ENCODE measurements at places on chromosomes 12 and 14.

DNA sequence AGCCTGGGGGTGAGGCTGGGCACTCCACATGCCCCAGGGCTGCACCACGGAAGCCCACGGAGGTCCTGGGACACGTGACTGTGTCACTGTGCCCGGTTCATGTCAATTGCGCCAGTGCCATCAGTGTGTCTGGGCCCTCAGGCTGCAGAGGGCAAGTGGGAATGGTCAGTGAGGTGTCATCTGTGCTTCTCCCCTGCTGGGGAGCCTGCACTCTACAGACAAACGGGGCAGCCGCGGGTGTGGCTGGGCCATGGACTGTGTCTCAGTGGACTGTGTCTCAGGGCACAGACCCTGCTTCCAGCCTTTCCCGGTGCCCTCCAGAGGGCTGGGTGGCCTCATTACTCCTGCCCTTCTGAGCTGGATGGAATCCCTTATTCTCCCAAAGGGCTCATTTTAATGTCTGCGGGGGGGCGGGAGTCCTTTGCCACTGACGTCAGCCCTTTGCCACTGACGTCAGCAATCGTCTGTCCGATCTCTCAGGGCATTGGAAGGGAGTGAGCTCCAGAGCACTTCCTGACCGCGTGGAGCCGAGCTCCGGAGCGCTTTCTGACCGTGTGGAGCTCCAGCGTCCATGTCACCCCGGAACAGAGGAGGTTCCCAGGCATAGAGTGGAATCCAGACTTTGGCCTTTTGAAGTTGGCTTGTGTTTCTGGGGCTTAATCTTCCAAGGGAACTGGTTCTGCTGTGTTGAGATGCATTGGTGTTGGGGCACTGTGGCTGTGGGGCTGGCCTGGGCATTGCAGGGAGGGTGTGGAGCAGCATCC is 72.4 kb downstream of the ADGRD1 start:
- no peak for DNase-seq

DNA sequence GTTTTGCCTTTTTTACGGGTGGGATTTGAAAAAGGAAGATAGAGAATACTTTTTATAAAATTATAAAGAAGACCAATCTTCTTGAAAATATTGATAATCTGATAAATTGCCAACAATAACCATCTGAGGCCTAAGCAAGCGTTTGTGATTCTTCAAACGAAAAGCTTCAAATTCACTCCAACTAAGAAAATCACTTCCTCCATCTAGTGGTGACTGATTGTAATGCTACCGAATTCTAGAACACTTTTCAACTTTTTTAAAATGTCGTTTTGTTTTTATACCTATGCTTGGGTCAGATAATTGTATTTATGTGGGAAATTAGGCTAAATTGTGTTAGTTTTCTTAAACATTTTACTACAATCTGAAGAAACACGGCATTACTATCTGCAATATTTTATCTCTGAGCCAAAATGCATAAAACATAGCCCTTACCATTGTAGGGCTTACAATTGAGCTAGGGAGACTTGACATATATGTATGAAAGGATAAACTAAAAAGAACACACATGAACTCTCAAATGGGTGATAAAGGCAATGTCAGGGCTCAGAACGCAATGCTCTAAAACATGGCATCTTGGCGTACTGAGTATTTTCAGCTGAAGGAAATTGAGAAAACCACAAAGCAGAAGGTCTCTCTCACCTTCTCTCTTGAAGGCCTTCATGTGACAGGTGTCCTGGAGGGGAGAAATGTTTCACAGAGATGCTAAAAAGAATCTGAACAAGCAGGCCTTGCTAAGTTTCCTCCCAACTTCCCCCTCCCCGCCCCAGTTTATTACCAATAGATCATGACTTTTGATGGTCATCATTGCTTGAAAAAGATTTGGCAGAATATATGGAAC is 36.8 kb upstream of the G2E3 start:
- DNase-seq = no peak

- no peak for DNase-seq
These were observed 148.7 kb downstream of the CCDC59 start for GRCh38 chr12:82209533-82209932.

GRCh38 chr12:96170328-96170727 is 23.8 kb upstream of the ELK3 start:
- no peak for DNase-seq

GRCh38 chr12:81365284-81365683 is 287.4 kb downstream of the ACSS3 start:
- DNase-seq = no peak

DNA sequence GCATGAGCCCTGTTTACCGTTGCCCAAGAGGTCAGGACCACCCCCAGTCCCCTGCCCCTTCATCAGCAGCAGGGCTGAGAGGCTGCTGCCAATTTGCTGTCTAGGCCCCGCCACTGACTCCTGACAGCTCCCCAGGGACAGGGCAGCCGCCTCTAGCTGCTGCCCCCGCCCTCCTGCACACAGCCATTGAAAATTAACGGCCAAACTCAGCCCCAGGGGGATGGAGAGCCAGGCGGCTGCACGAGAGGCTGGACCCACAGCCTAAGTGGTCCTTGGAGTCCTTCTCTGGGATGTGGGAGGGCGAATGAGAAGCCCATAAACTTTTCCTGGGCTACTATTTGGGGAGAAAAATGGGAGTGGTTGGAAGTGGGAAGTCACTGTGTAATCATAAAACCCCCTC is 4.6 kb downstream of the FOXN4 start:
- DNase-seq = no peak

DNA sequence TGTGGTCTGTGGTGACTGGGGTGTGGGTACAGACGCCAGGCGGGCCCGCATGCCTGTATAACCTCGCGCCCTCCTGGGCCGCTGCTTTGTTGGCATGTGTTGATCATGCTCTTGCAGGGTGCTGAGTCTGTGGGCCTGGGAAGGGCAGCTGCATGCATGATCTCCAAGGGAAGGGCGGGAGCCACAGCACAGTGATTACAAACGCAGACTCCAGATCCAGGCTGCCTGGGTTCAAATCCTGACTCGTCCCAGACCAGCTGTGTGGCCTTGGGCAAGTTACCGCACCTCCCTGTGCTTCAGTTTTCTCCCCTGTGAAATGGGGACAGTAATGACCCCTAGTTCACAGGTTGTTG is 24.0 kb downstream of the ADGRD1 start:
- no peak for DNase-seq

DNA sequence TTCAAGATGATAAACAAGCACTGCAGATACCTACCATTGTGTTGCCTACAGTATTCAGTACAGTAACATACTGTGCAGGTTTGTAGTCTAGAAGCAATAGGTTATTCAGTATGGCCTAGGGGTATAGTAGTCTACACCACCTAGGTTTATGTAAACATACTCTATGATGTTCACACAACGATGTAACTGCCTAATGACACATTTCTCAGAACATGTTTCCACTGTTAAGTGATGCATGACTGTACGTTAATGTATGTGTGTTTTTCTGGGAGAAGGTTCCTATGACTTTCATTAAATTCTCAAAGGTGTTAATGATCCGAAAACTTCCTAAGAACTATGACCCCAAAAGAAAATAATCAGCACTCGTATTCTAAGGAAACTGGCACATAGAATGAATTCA is 20.9 kb upstream of the CALM1 start:
- no peak for DNase-seq

Measured in activated T-cell treated with anti-CD3 and anti-CD28 coated beads for 24 hours (primary cell).